Upper lobe of left lung (tissue), 6 donors: ENCODE measurements at places on chromosomes 6 and 20. TPM values are rescaled to one million over a fixed set of nuclear protein-coding genes. Genes with fewer than 3 reads are reported as not detected.

DNA sequence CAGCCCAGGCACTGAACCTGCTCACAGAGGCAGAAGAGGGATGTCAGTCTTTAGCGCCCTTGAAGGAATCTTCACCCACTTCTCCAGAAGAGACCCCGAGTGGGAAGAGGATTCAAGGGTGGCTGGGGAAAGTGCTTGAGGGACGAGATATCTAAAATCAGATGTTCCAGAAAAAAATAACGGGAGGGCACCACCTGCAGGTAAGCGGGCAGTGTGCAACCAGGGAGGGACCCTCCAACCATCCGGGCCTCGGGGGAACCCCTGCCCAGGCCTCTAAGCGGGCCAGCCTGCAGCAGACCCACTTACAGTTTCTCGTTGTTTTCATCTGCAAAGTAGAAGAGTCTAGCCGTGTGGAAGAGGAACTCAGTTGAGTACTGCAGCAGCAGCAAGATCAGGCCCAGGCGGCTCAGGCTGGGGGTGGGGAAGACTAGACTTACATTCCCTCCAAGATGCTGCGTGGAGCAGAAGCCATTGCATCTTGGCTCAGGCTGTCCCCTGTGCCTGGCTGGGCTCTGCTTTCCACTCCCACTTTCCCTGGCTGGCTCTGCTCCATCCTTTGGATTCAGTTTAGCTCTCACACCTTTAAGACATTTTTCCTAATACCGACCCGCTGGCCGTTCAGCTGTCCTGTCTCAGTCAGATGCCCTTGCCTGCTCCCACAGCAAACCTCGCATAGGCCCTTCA is 71.0 kb downstream of the TRAM2 start:
- no peak for DNase-seq

GRCh38 chr6:30830438-30830837 is 53.9 kb upstream of the DDR1 start:
- no peak for DNase-seq

- DNase-seq, result peak; percentile 62
Observed at GRCh38 chr6:13615792-13616120, 621 bp downstream of the NOL7 start.

The OPN5 gene
- total RNA-seq, result not detected

The BMP6 gene
- total RNA-seq, result 4.5 TPM
